Kidney epithelial cell (primary cell): ENCODE measurements at places on chromosomes 6 and 20. TPM values are rescaled to one million over a fixed set of nuclear protein-coding genes. Genes with fewer than 3 reads are reported as not detected.

DNA sequence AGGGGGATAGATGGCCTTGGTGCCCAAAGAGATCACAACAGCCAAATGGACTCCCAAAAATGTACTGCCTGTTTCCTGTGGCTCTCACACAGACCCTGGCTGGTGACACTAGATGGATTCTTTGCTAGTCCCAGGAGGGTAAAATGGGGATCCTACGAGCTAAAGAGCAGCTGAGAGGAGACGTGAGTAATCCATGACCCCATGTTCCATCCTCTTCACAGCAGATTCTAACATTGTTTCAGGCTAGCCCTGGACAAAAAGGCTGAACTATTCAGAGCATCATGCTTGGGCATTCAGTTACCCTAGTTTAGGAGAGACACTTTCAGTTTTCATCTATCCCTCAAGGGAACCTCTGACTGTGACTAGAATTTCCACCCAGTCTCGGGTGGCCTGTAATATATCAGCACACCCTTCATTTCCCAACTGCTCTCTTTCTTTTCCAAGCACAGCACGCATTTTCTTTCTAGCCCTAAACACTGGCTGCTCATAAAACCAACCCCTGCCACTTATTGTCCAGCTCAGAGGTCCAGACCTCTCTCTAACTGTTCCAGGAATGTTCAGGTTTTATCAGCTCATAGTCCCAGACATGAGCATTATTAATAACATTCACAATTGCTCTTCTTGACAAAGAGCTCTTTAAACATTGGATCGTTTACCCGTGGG, 48.5 kb downstream of the SLC22A1 start:
- DNase-seq = no peak

DNA sequence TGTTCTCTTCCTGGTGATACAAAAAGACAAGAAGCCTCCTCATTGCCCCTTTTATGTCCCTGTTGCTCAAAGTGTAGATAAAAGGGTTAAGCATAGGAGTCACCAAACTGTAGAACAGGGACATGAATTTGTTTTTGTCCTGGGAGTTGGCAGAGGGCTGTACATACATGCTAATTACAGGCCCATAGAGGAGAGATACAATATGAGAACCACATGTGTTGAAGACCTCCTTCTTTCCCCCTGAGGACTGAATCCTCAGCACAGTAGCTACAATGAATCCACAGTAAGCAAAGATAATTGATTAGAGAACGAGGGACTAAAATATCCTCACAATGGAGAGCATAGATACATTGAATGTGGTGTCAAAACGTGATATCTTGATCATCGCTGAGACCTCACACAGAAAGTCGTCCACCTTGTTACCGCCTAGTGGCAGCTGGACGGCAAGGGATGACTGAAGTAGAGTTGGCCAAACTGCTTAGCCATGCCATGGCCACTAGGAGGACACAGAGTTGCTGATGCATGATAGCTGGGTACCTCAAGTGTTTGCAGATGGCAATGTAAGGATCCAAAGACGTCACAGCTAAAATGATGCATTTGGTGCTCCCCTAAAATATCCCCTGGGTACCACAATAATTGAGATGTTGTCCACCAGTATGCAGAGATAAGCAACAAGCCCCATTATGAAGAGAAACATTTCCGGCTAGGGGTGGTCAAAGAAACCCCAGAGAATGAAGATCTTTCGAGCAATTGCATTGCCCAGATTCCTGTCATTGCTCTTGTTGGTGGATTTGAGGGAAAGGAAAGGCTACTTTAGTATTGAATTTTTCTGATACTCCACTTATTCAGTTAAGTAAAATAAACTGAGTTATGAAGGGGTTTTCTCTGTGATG, 15.0 kb downstream of the OR2B3 start:
- no peak for DNase-seq

- DNase-seq = no peak
Measured at GRCh38 chr20:61605283-61605682, 353.2 kb downstream of the CDH4 start.

DNA sequence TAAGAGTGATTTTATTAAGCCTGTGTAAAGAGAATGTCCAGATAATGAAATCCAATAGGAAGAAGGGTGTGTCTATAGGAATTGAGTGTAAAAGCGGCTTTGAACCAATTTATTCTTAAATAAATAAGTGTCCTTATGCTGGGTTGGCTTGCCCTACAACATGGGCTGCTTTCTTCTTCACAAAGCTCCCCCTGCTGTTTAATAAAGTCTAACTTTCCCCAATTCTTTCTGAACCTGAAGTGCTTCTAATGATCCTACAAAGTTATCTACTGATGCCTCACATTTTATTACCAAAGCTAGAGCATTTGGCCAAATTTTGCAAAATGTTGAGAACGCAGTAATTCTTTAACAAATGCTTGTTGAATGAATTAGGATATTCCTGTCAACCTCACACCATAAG, 36.3 kb upstream of the SIRT5 start:
- no peak for DNase-seq

DNA sequence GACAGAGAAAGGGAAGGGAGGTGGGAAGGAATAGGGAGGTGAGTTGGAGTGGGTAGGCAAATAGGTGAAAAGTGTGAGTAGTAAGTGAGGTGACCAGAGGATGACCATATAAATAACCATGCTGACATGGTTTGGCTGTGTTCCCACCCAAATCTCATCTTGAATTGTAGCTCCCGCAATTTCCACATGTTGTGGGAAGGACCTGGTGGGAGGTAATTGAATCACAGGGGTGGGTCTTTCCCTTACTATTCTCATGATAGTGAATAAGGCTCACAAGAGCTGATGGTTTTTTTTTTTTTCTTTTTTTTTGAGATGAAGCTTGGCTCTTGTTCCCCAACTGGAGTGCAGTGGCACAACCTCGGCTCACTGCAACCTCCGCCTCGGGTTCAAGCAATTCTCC, 21.5 kb upstream of the SMIM13 start:
- no peak for DNase-seq

- DNase-seq = no peak
Measured at GRCh38 chr6:106094261-106094963, 8.3 kb downstream of the PRDM1 start.

DNA sequence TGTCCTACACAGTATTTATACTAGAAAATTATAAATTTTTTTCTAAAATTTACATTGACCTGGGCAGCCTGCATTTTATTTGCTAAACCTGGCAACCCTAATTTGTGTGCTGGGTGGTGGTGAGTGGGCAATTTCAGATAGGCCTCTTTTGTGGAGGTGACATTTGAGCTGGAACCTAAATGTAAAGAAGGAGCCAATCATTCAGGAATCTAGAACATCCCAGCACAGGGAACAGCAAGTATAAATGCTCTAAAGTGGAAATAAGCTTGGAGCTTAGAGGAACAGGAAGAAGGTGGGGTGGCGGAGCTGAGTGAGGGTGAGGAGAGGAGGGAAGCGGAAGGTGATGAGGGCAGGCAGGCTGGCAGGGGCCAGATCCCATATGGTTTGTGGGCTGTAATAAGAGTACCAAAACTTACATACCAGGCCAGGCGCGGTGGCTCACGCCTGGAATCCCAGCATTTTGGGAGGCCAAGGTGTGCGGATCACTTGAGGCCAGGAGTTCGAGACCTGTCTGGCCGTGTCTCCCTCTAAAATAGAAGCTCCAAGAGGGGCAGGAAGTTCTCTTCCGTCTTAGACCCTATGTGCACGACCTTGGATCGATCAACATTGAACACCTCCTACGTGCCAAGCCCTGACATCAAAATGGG, 549 bp upstream of the CSE1L start:
- no peak for DNase-seq

DNA sequence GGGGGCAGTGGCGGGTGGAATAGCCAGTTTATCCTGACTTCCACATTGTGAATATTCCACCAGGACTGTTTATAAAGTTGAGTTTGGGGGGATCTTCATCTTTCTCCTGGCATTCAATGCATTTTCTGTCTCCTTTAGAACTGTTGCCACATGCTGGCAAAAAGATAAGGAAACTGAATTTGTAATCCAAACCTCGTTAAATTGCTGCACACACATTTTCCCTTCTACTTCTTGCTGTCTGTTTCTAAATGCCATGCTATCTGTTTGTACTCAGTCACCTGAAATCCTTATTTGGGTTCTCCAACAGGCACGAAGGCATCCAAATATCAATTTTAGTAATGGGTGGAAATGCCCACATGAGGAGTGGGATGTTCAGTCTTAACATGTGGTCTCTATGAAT, 180.2 kb upstream of the CCN2 start:
- DNase-seq = no peak

- DNase-seq = no peak
Measured at GRCh38 chr6:107753778-107754177, 70.3 kb downstream of the SCML4 start.

DNA sequence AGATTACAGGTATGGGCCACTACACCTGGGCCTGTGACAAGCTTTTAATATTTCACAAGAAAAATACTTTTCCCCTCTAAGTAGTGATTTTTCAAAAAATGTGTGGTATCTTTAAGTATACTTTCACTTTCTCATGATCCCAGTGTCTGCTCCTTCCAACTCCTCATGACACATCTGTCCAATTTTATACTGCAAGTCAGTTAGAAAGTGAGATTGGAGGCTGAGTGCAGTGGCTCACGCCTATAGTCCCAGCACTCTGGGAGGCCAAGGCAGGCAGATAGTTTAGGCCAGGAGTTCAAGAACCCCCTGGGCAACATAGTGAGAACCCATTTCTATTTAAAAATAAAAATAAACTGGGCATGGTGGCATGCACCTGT, 20.2 kb downstream of the PIM1 start:
- no peak for DNase-seq

DNA sequence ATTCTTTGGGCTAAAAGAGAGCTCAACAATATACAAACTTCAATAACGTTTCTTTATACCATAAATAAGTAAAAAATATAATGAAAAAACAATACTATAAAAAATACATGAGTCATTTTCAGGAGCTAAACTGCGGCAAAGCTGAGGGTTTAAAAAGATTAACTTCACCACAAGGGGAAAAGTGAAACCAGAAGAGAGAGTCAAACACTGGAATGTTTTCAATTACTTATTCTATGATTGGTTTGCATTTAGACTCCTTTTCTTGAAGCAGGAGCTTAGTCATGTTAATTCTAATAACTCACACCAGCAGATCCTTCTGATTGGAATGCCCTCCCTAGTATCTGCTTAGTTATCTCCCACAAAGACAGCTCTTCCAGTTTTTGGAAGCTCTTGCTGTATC, 627.3 kb downstream of the UTRN start:
- DNase-seq = no peak

DNA sequence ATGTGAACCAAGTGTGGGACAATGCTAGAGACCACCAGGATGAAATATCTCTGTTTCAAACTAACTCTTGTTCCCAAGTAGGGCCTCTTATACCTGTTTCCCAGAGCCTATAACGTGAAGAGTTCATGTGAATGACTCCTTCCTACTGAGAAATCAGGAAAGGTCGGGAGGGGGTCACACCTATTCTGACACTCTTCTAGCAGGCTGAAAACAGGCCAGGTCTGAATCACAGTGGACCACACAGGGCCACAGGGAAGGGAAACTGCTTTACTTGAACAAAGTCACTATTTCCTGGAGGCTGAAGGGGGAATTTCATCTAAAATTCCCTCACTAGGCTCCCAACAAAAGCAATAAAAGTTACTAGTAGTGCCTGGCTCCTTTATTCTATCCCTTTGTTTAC, 88.4 kb upstream of the BMP2 start:
- no peak for DNase-seq

DNA sequence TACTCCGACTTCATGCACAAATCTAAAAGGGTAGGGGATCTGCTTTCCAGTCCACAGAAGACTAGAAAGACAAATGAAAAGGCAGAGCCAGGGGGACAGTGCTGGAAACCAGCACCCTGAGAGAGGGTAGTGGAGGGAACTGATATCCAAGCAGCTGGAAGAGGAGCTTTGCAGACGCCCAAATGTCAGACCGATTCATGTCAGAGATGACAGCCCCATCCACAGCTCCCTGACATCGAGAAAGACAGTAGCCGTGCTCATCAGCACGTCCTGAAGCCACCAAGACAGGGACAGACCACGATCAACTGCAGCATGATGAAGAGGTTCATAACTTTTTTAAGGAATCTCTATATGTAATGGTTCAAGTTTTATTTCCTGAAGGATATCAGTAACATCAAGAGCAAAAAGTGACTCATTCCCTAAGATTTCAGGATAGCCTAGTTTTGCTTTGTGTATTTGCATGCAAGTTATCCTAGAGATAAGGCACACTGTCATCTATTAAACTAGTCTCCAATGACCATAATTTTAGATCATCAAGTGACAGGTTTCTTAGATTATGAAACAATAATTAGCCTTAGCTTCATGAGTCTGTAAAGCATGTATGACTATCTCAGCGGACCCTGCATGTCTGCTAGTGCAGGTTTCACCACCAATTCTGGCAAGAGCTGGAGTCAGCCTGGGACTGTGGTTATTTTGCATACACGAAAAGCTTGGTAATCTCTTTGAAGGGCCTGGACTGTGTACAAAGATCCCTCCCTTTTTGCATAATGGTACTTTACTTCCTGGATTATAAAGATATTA, 43.0 kb downstream of the PRDM1 start:
- no peak for DNase-seq

GRCh38 chr6:106180208-106180607, 94.1 kb downstream of the PRDM1 start:
- DNase-seq = no peak

DNA sequence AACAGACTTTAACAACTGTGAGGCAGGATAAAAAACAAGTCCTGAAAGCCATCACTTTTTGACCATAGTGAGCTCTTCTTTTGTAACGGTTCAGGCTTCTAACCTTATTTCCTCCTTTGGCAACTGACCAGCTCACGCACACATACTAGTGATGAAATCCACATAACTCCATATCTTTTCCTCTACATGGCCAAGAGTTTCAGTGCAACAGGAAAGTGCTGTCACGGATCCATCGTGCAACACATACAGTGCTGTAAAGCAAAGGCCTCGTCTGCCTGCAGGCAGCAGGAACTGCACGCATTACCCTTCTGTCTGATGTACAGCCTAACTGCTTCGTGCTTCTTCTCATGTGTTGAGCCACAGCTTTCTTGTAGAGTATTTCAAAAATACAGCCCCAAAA, 108.5 kb downstream of the EPM2A start:
- DNase-seq = no peak

GRCh38 chr6:151059612-151060095, 180.1 kb upstream of the AKAP12 start:
- no peak for DNase-seq

Gene SNX3
- 114 and 130 TPM in 2 replicates for total RNA-seq

Gene MCUR1
- 15.0 and 16.2 TPM in 2 replicates for total RNA-seq

Gene RBPJL
- not detected in 2 replicates for total RNA-seq

Gene FOXC1
- total RNA-seq = 26.2 and 27.6 TPM in 2 replicates

Gene ELOVL4
- 2.8 and 3.3 TPM in 2 replicates for total RNA-seq

Gene TREML1
- not detected in 2 replicates for total RNA-seq
